T-helper 17 cell (primary cell): ENCODE measurements at places on chromosomes 13 and 19.
A peak's percentile ranks its signal among the peaks of the same experiment; 100 is the strongest.

GRCh38 chr19:55358943-55359908, 3.8 kb downstream of the GARIN5B start:
- no peak for DNase-seq

- no peak for DNase-seq
Measured at GRCh38 chr19:29211562-29212355, 1.2 kb downstream of the UQCRFS1 start.

GRCh38 chr13:72585254-72585653, 142.2 kb downstream of the MZT1 start:
- no peak for DNase-seq

DNA sequence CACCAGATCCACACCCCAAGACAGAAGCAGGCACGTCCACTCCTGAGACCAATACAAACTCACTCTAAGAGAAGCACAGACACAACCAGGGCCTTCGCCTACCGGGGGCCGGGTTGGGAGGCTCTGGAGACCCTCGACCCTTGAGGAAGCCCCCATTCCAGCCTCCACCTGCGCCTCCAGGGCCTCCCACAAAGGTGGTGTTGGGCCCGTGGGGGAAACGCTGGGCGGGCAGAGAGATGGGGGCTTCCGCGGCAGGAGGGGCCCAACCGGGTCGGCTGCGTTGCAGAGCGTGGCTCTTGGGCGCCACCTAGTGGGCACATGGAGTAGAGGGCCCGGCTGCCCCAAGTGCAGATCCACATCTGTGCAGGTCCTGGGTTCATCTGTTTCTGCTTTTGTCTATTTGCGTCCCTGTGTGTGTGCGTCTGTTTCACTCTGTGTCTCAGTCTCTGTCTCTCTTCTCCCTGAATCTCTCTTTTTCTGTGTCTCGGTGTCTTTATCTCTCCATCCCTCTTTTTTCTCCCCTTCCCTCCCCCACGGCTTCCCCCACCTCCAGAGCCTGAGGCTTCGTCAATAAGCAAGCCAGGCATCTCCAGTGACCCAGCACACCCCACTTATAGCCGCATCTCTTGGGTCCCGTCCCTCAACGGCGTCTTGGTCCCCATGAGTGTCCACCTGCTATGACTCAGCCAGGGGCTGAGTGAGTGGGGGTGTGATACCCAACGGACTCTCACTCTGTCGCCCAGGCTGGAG, 10.5 kb upstream of the TINCR start:
- DNase-seq, result peak; percentile 54

DNA sequence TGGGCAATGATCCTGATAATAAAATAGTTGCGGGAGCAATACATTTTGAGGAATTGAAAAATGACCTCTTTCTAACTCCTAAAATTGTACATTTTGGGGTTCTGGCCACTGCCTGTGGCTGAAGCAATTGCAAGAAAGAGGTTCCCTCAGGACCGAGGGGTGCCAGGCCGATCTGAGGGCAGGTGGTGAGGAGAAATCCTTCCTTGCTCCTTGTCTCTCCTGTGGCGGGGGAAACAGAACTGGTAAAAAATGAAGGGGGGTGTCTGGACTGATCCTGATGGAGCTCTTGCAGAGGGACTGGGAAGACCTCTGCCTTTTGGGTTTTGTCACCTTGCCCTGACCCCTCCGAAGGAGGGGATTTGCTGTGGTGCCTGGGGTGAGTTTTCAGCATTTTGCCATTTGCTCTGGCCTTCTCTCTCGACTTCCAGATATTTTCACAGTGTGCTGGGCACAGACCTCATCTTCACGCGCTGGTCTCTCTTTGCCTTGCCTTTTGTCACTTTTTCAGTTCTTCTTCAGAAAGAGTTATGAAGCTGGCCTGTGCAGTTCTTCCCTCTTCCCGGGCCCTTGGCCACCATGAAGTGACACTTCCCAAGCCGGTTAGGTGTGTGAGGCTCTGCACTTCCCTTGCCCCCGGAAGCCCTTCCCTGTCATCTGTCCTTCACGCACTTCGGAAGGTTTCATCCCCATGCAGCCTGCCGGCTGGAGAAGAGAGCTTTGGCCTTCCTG, 22.2 kb downstream of the NFIX start:
- no peak for DNase-seq

DNA sequence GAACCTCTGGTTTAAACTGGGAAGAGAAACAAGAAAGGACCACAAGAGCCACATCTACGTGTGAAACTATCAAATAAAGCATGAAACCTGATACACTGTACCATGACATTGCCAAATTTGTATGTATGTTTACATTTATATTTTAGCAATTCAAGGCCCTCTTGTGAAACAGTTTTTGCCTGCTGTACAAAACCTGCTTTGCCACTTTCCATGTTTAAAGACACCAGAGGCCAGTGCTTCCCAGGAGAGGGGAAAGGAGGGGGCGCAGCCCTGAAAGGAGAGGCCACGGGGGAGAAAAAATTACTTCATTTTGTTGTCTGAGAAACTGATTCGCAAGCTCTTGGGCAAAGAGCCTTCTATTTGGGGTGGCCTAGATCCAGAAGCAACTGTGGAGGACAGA, 124.8 kb downstream of the DCLK1 start:
- DNase-seq, result no peak

DNA sequence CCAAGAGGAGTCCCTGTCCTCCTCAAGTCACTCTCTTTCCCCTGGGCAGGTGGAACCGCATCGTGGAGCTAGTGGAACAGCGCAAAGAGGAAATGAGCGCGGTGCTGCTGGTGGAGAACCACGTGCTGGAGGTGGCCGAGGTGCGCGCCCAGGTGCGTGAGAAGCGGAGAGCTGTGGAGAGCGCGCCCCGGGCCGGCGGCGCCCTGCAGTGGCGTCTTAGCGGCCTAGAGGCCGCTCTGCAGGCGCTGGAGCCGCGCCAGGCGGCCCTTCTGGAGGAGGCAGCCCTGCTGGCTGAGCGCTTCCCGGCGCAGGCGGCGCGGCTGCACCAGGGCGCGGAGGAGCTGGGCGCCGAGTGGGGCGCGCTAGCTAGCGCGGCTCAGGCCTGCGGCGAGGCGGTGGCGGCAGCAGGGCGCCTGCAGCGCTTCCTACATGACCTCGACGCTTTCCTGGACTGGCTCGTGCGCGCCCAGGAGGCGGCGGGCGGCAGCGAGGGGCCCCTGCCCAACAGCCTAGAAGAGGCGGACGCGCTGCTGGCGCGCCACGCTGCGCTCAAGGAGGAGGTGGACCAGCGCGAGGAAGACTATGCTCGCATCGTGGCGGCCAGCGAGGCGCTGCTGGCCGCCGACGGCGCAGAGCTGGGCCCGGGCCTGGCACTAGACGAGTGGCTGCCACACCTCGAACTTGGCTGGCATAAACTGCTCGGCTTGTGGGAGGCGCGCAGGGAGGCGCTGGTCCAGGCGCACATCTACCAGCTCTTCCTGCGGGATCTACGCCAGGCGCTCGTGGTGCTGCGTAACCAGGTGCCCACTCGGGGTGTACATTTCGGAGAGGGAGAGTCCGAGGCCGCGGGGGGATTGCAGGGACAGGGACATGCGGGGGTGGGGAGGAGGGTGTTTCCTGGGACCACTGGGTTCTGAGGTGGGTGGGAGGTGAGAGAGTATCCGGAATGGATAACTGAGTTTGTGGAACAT, 52.8 kb downstream of the SPTBN4 start:
- no peak for DNase-seq

DNA sequence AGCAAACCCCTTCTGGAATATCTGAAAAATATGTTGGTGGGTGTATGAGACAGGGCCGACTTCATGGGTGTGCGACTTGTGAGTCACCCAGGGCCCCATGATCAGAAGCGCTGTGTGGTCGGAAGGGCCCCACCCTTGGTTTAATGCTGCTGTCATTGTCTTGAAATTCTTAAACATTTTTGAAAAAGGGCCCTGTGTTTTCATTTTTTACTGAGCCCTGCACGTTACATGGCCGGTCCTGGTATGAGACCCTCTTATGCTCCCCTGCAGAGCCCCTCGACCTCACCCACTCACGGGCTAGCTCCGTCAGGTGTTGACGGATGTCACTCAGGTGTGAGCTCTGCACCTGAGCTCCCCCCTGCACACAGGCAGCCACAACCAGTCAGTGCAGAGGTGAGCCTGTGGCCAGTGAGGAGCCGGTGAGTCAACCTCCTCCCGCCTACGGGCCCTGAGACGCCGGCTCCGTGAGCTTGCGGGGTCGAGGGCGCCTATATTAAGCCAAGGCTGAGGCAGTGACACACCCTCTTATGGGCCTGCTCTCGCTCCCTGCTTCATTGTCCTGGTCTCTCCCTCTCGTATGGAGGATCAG, 27.7 kb downstream of the GADD45B start:
- DNase-seq, result peak; percentile 41

GRCh38 chr13:63463782-63464610, 2048.3 kb upstream of the PCDH20 start:
- DNase-seq, result no peak

DNA sequence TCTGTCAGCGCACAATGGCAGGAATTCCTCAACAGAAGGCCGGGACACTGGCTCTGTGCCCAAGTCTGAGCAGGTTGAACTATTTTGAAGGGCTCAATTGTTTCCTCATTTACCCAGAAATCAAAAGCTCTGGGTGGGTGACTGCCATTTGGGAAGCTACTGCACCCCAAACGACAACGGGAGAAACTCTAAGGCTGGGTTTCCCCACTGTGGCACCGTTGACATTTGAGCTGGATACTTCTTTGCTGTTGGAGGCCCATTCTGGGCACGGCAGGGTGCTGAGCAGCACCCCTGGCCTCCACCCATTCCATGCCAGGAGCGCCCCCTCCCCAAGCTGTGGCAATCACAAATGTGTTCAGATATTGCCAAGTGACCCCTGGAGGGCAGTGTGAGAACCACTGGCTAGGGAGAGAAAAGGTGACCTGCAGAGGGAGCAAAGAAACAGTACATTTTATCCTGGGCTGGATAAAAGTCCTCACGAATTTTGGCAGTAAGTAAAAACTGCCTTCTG, 62.5 kb downstream of the RFX2 start:
- DNase-seq, result no peak

- DNase-seq, result no peak
Measured at GRCh38 chr13:52739468-52740071, at the start of gene CNMD. CNMD (minus strand) TSS chr13:52739820; CDS start chr13:52739701, 119 bp downstream.

- no peak for DNase-seq
Measured at GRCh38 chr19:28556371-28556770, 656.6 kb downstream of the UQCRFS1 start.

DNA sequence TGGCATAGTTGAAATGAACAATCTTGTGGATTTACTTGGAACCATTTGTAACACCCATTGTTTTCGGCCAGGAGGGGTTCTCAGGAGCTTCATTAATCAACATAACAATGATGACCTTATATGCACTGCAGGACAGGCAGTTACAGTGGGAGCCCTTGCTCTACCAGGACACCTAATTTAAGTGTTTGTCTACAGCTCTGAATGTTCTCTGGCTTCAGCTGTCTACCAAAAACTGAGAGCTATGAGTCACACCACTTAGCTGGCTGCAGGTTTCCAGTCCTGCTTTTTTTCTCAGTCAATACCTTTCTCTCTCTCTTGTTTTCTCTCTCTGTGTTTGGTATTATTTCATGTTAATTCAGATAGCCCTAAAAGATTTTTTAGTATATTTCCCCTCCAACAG, 105.4 kb upstream of the MBNL2 start:
- no peak for DNase-seq

- DNase-seq, result peak; percentile 75
Measured at GRCh38 chr19:45615795-45616703, 14.0 kb upstream of the GPR4 start.

GRCh38 chr19:17948931-17949930, 16.4 kb downstream of the CCDC124 start:
- DNase-seq, result no peak

DNA sequence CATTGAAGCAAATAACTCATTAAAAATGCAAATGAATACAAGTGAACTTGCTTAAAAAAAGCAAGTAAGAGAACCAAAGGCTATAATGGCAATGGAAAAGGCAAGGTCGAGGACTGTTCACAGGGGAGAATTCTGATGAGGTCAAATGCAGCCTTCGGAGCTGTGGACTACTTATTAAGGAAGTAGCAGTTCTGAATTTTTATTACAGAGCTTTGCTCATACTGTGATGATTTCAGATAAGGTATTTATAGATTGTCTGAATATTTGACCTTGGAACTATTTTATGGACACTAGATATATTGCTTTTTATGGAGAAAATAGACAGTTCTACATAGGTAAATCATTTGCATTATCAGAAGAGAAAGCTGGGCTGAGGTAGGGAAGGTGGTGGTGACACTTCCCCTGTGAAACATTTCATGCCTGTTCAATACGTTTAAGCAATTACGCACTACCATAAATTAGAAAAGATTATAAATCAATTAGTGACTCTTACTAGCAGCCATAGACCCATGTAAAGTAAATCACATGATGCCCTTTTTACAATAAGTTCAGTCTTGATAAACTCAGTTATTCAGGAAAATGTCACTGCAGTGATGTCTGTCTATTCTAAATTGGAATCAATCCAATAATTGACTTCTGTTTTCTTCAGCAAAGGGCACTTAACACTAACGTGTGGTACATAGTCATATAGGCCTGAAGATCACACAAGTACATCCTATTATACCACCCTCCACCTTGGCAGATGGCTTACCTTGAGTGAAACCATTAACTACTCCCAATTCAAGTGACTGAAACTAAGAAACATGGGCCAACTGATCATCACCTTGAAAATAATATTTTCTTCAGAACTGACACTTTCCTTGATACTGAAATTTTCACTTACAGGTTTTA, 260.0 kb downstream of the KLF12 start:
- no peak for DNase-seq

DNA sequence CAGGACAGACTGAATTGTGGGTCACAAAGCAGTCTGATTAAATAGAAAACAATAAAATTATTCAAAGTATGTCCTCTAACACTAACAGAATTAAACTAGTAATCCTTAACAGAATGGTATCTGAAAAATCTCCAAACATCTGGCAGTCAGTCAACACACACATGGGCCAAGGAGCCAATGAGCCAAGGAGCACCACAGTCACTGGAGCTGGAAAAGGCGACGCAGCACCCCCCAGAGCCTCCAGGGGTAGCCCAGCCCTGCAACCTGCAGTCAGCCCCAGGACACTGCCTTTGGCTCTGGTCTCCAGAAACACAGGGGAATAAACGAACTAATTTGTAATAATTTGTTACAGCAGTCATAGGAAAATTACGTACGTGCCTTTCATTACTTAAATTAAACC, 12.3 kb downstream of the TUBGCP3 start:
- DNase-seq, result no peak

DNA sequence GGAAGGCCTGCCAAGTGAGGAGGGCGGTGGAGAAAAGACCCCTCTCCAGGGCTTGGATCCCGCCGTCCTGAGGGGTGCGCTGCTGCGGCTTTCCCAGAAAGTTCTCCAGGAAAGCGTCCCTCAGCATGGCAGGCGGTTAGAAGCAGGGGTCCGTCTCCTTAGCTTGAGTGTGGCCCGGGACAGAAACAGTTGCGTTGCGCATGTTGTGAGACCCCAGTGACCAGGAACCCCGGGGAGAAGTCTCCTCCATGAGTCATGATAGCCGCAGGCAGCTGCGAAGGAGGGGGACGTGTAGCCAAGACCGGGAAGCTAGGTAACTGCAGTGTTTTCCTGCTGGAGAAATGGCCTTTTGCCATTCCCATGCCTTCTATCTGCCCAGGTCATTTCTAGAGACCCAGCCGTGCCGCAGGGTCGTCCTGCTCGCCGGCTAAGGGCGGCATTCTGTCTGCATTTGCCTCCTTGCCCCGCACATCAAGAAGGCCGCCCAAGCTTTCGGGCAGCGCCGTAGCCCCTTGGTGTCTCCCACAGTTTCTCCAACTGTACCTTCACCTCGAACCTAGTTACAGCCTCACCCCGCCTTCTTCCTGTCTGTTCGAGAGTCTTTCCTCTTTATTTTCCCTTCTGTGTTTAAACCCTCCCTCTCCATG, 64.3 kb downstream of the TM9SF2 start:
- DNase-seq, result no peak

- no peak for DNase-seq
Measured at GRCh38 chr13:40928980-40929379, 90.1 kb downstream of the ELF1 start.
